ENCODE measurements at places on chromosomes 4 and X.

DNA sequence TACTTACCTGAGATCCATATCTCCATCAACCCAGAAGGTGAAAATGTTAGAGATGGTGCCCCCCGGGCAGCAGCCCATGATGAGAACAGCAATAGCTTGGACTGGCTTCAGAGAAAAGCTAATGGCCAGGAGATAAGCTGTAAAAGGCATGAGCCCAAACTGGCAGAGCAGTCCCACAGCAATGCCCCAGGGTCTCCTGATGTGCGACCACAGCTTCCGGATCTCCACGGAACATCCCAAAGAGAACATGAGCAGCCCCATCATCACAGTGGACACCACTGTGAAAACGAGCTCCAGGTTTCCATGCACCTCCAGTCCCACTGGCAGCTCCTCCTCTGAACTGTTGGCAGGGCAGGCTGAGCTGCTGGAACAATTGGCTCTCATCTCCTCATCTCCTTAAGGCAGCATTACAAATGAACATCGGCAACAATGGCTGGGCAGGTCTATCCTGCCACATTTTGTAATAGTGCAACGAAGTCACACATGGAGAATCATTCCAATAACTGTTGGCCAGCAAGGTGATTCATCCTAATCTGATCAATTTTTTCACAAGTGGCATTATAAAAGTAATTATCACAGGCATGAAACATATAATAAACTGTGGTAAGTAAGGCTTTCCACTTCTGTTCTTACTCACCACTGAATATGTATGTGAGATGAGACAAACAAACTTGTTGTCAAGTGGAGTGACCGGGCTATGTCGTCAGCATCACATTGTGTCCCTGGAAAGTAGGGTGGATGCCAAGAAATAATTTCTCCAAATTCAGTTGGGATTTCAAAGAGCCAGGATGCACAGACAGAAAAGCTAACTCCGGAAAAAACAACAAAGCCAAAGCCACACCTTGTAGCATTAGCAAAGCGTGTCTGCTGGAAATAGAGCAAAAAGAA is at the start of gene SLC10A6:
TSS of gene SLC10A6 (minus strand) at position 653 of the 888 bp plus-strand sequence. CDS start at position 384, 269 bp downstream.
- DNase-seq = no peak

DNA sequence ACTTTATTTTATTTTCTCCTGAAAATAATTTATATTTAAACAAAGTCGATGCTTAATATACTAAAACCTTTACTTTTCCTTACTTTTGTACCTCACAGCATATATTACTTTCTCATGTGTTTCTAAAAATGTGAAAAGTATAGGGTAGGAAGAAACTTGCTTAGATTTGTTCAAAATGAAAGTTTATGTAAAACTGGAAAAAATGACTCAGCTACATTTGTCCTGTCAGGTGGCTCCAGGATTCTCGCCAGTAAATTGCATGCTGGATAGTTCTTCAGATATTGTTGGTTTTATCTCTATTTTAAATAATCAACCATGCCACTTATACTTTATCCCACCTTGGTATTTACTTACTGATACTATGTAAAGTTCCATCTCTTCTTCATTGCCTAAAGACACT is 159.2 kb upstream of the NDST4 start:
- DNase-seq = no peak

DNA sequence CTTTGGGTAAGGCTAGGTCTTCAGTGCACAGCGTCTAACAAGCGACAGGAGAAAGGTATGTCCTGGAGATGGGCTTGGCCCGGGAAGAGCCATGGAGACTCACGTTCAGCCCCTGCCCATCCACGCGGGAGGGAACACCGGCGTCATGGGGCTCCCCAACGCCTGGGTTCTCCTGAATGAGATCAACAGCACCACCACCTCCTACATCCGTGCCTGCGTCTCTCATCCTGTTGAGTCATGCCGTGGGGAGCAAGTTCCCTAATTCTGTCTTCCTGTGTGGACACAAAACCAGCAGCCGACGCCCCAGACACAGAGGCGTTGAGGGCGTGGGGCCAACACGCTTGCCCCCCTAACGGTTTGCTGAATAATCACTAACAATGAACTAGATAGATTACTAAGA is 20.1 kb upstream of the IL3RA start:
- no peak for DNase-seq

DNA sequence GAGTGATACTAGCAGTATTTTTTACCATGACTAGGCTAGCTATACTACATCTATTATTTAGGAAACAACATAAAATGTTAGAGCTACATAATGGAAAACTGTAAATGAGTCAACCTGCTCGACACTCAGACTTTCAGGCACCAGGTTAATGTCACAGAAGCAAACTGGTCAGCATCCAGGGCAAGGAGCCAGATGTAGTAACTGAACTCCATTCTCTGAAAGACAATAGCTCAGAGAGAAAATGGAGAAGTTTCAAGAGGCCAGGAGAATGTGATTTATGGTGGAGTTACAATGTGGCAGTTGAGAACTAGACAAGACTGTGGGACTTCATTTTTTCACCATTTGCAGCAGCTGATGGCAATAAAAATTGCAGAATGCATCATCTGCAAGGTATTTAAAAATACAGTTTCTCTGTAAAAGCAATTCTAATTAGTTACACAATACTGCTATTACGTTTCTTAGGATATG is 342.7 kb upstream of the PABPC4L start:
- DNase-seq = no peak

DNA sequence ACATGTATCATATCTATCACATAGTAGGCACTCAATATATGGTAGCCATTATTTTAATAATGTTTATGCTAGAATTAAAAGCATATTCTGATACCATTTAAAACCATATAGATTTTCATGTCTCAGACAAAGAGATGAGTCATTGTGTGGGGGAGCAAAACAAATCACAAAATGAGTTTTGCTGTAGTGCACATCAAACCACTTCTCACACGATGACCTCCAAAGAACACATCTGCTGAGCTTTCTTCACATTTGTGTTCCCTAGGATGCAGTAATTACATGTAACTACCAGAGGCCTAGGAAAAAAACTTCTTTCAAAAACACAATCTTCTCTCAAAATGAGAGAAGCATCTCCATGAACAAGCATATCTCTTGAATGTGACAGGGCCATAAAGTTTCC is 56.1 kb upstream of the BRS3 start:
- no peak for DNase-seq

- no peak for DNase-seq
Observed at GRCh38 chr4:80188801-80189458, 8.4 kb upstream of the PRDM8 start.

DNA sequence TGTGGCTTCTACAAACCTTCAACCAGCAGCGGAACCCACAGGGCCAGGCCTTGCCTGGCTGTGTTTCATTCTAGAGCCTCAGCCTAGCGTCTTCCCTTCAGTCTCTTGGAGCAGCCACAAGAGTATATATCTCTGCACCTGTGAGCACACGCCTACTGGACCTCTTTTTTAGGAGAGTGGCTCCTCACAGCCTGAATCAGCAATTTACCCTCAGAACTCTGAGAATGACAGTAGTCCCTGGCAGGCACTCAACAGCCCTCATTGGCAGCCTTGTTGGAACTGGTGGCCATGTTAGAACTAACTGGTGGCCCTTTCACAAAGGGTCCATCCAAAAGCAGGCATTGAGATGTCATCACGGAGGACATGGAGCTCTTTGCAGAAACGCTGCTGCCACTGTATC is 138.9 kb downstream of the BCOR start:
- DNase-seq = no peak

DNA sequence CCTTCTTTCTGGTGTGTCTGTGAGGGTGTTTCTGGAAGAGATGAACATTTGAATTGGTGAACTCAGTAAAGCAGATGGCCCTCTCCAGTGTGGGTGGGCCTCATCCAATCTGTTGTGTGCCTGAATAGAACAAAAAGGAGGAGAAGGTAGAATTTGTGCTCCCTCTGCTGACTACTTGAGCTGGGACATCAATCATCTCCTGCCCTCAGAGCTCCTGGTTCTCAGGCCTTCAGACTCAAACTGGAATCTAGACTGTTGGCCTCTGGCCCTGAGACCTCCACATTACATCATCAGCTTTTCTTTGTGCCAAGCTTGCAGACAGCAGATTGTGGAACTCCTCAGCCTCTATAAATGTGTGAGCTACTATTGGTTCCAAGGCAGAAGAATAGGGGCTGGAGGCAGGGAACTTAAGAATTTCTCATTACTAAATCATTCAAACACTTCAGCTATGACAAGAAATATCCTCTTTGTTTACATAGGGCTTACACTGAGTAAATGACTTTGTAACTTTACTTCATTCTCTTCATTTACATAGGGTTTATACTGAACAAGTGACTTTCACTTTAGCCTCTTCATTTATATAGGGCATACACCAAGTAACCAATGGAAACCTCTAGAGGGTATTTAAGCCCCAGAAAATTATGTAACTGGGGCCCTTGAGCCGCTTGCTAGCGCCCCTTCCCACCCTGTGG is 86.9 kb upstream of the NWD2 start:
- DNase-seq = peak; percentile 32
